Inflammatory macrophage treated with lipopolysaccharide for 1 hour (primary cell): ENCODE measurements at places on chromosomes 3 and 15.

DNA sequence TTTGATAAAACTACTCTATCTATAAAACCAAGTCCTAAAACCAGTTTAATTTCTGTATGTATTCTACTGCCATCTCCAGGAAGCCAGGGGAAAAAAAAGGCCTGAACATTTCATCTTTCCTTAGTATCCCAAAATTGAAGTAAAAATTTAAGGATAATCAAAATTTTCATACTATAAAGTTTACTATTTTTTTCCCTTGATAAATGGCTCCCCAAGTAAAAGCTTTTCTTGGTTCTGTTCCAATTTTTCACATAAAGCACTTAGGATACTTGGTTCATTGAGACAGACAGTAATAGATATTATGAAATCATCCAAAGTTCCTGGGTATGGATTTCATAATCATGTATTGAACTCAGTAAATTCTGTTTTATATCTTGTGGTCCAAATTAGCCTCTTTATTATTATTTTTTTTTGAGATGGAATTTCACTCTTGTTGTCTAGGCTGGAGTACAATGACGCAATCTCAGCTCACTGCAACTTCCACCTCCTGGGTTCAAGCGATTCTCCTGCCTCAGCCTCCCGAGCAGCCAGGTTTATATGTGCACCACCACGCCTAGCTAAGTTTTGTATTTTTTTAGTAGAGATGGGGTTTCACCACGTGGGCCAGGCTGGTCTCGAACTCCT is 34.5 kb downstream of the ICE2 start:
- DNase-seq = peak; percentile 49

- no peak for DNase-seq
Observed at GRCh38 chr15:97525809-97526208, 434.7 kb upstream of the ARRDC4 start.

DNA sequence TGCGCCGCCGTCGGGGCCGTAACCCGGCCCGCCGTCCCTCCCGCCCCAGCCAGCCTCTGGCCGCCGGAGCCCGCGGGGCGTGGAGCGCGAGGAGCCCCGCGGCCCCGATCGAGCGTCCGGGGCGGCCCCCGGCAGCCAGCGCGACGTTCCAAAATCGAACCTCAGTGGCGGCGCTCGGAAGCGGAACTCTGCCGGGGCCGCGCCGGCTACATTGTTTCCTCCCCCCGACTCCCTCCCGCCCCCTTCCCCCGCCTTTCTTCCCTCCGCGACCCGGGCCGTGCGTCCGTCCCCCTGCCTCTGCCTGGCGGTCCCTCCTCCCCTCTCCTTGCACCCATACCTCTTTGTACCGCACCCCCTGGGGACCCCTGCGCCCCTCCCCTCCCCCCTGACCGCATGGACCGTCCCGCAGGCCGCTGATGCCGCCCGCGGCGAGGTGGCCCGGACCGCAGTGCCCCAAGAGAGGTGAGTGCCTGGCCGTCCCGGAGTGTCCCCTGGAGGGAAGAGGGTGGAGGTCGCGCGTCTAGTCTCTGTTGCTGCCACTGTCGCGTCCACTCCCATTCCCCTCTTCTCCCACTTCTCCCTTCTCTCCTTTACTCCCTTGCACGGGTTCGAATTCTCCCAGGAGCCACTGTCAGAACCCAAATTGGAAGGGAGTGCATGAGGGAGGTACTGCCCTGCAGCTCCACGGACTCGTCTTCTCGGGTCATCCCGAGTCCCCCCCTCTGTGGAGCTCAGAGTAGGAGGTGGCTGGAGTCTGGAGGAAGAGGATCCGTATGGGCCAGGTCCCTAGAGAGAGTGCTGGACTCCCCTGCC is 585 bp downstream of the CSK start:
- peak; percentile 58 for DNase-seq

DNA sequence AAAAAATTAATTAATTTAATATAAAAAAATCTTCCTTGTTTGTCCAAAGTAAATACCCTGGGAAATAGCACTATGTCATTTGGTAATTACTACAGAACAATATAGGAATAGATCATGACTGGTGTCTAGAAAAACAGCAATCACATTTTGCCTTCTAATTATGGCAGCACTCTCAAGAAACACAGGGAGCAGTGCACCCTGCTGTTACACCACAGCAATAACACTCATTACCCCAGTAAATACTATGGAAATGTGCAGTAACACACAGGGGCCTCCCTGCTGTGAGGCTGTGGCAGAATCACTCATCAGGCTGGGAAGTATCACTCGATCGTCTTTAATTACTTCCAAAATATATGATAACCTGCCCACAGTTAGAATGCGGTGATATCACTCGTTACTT is 646.0 kb downstream of the TUSC7 start:
- DNase-seq = peak; percentile 5

GRCh38 chr3:150147776-150148175 is 177.1 kb upstream of the PFN2 start:
- DNase-seq = no peak

GRCh38 chr3:136805795-136806194 is 13.1 kb upstream of the SLC35G2 start:
- DNase-seq = no peak

DNA sequence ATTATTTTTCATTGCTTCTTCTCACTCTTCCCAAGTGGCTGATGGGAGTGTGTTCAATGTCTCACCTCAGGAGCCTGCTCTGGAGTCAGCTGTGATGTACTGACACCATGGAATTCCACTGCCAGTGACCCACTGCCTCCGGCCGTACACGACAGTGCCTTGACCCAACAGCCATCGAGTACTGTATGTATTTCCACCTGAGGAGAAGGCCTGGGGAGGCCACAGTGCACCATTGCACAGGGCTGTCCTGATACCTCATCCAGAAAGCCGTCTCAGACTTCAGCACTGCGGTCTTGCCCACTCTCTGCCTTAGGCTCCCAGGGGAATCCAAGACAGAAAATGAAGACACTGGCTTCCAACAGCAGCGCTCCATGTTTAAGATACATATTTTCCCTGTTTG is 51.4 kb upstream of the EIF1B start:
- DNase-seq = no peak

GRCh38 chr3:30495172-30496065 is 111.0 kb upstream of the TGFBR2 start:
- no peak for DNase-seq

- no peak for DNase-seq
Observed at GRCh38 chr15:39976291-39977274, 42.7 kb downstream of the EIF2AK4 start.

- no peak for DNase-seq
Observed at GRCh38 chr3:50494126-50494525, 9.3 kb downstream of the CACNA2D2 start.

DNA sequence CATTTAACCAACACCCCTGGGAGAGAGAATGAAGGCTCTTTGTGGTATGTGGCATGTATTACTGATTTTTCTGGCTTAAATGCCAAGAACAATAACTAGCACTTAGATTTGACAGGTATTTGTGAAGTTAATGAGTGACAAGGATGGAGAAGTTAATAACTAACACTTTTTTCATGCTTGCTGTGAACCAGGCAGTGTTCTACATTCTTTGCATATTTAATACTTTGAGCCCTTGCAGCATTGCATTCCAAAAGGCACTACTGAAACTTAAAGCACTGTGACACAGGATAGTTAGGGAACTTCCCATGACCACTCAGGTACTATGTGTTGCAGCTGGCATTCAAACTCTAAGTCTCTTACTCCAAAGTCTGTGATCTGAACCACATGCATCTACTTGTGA is 650.6 kb downstream of the ZPLD1 start:
- no peak for DNase-seq

DNA sequence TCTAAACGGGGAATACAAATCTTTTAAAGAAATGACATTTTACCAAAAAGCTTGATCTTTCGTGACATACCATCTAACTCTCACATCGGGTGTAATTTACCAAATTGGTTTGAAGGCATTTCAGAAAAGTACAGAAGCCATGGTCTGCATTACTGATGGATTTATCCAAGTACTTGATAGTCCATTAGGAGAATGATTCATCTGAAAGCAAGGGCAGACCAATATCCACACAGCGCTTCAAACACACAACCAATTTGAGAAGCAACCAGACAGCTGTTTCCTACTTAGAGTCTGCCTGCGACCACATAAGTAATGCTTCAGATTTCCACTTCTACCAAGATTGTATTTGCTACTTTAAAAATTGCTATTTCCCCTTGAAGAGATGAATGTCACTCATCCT is 697.6 kb upstream of the ALCAM start:
- no peak for DNase-seq

- no peak for DNase-seq
Observed at GRCh38 chr3:48553886-48554845, 2.4 kb downstream of the PFKFB4 start.

- no peak for DNase-seq
Observed at GRCh38 chr3:193662757-193663322, 69.8 kb downstream of the OPA1 start.

GRCh38 chr15:25508369-25509002 is 69.7 kb upstream of the UBE3A start:
- DNase-seq = peak; percentile 10
